ENCODE measurements at places on chromosomes 4 and X.

- DNase-seq, result no peak
Observed at GRCh38 chrX:106039920-106040319, 1.4 kb upstream of the SERPINA7 start.

DNA sequence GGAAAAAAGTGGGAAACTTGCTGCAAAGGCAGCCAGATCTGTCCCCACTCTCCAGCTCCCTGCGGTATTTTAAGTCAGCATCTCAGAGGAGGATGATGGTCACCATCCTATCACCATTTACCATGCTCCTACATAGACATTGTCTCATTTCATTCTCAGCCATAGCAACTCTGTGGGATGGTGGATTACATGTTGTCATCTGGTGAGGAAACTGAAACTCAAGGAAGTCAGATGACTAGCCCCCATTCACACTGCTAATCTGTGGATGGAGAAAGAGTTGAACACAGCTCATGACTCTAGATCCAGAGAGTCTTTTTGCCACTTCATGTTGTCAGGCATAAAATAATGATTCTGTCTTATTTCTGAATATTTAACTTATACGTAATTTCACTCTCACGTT, 323.5 kb downstream of the PTTG2 start:
- no peak for DNase-seq

GRCh38 chrX:71998836-71999509, 88.3 kb downstream of the NHSL2 start:
- DNase-seq, result no peak

DNA sequence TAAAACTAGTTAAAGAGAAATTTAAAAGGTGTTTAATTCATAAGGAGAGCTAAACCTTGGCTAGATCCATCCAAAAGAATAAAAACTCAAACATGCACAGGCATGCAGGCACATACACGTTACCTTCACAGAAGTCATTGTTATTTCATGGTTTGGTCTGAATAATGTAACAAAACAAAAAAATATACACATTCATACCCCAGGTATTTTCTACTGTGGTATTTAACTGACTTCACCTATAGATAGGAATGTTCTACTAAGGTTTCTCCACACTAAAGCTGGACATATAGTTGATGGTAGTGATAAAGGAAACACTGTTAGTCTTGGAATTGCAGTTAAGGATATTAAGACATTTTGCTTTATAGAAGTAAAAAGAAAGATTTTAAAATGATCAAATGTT, 283.6 kb upstream of the PCDH10 start:
- DNase-seq, result no peak

DNA sequence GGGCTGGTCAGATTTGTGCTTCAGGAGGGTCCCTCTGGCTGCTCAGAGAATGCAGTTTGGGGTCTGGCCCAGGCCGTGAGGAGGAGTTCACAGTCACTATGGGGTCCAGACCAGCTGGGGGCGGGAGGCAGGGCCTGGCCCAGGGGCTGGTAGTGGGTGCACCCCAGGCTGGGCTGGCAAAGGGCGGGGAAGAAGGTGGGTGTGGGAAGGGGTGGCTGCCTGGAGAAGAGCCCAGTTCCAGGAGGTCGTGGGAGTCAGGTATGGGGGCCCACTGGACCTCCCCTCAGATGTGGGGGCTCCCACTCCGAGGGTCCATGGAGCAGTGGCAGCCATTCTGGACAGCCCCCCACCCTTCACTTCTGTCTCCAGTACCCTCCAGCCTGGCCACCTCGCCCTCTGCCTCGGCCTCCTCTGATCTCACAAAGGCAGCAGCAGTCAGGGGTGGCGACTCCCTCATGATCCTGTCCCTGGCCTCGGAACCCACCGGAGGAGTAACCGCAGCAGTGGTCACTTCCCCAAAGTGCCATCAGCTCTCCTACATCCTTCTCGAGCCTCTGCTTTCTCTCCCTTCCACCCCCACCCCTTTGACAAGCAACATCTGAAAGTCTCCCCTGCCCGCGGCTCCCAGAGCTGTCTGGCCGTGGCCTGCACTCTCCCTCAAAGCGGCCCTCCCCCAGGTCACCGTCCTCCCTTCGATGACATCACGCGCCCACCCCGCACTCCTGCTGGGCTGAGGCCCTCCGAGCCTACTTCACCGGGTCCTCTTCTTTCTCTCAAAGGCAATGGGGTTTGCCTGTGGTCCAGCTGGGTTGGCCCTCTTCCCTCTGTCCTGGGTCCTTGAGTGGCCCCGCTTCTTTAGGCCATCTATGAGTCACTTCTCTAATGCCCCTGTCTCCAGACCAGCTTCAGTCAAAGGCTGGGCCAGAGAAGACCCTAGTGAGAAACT, 1.7 kb upstream of the SLC6A8 start:
- no peak for DNase-seq

GRCh38 chr4:25621027-25621930, 34.4 kb upstream of the SLC34A2 start:
- no peak for DNase-seq

All from urinary bladder (tissue), 4 donors.